ENCODE measurements at places on chromosomes 2 and 18.

DNA sequence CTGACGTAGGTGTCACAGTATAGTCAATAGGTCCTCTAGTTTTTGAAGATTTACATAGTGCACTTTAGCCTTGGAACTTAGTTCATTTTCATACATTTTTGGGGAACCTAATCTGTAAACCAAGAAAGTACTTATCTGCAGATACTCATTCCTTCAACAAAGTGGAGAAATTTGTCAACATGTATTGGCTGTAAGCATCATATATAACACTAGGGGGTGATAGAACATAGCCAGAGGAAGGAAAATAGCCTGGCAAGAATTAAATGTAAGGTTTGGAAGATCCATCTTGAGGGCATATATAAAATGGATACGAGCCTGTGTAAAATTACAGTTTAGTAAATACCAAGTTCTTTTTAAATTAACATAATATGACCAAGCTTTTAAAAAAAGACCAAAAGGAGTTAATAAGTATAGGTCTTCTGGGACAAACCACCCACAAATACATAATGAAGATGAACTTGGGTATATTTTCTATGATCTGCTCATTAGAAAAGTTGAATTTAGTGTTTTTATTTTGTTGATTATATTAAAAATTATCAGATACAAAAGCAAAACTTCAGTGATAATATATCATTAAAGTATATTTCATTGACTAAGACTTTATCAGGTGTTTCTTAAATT is 18.2 kb downstream of the RPL37A start:
- peak; percentile 35 for DNase-seq

DNA sequence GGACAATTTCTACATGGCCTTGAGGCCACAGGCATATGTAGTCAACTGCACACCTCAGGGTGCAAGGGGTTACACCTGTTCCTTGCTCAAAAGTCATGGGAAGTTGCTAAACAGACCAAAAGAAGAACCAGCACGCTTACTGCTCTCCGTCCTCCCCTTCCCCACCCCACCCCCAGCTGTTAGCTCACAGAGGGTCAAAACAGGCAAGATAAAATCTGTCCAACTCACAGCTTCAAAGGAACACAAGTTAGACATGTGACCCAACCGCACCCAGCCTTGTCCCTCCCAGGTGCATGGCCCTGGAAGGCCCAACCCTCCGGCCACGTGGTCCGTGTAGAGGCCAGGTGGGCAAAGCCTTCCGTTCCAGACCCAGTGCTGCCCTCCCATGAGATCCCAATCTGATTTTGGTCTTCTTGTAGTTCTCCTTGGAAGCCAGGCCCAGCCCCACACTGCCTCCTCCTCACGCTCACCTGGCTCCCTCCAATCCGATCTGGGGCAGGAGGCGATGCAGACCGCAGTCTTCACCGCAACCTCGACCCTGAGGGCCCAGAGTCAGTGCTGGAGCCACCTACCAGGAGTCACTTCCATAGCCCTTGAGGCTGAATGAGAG is 14.5 kb upstream of the ASPRV1 start:
- DNase-seq = no peak

- no peak for DNase-seq
Measured at GRCh38 chr18:41378598-41378997, 576.4 kb upstream of the PIK3C3 start.

DNA sequence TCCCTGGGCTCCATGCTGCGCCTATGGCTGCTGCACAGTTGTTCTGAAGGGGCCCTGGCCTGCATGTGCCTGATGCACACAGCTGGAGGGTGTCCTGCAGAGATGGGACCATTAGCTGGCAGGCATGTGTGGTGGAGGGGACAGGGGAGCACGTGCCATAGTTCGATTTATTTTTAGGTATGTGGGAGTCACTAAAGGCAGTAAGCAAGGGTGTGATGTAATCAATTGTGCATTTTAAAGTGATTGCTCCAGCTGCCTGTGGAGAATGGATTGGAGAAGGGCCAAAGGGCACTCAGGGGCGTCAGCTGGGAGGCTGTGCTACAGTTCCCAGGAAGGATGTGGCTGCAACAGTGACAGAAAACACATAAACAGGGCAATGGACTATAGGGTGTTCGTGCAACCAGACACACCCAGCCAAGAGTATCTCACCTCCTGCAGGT is 205.1 kb downstream of the ARL4C start:
- DNase-seq = peak; percentile 75

DNA sequence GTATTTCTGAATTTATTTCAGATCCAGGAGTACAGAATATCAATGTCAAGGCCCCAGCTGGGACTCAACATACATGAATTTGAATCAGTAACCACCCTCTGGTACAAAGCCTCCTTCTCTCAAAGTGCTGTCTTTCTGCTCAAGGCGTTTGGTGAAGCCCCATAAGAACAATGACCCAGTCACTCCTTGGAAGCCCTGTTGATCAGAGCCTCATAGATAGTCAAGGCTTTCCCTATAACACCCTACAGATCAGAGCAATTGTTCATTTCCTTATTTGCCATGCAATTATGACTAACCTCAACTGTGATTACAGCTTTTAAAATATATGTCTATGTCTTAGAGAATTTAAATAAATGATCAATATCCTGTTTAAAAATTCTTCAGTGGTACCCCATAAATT is 159.1 kb upstream of the CREB1 start:
- DNase-seq = no peak

GRCh38 chr2:130901061-130901460 is 64.3 kb downstream of the ARHGEF4 start:
- no peak for DNase-seq

- DNase-seq = no peak
Measured at GRCh38 chr18:45571714-45572113, 43.6 kb upstream of the SLC14A2 start.

- no peak for DNase-seq
Measured at GRCh38 chr2:17059458-17059857, 393.8 kb upstream of the CYRIA start.

GRCh38 chr2:49111006-49111405 is 43.3 kb downstream of the FSHR start:
- DNase-seq = no peak

GRCh38 chr2:217000406-217000805 is 140.5 kb upstream of the TNP1 start:
- DNase-seq = no peak

GRCh38 chr2:974054-974453 is 23.4 kb downstream of the SNTG2 start:
- no peak for DNase-seq

GRCh38 chr2:62672601-62673000 is 32.9 kb upstream of the EHBP1 start:
- no peak for DNase-seq

GRCh38 chr2:197674591-197674990 is 796 bp downstream of the RFTN2 start:
- DNase-seq = no peak

GRCh38 chr2:28377195-28377816 is 15.4 kb upstream of the FOSL2 start:
- no peak for DNase-seq

DNA sequence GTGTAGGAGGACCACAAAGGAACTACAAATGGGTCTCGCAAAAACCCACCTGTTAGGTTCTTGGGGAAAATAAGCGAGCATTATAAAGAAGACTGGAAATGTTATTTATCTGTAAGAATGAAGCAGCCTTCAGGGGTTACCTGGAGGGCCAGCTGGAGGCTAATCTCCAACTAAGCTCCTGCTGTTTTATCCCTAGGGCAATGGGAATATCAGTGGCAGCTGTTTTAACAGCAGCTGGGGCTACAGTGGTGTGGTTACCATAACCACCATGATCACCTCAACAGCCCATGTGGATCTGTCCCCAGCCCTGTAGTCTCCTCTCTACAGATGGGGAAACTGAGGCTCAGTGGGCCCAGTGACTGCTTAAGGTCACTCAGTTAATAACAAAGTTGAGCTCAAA is 108.1 kb downstream of the FTCDNL1 start:
- DNase-seq = no peak

DNA sequence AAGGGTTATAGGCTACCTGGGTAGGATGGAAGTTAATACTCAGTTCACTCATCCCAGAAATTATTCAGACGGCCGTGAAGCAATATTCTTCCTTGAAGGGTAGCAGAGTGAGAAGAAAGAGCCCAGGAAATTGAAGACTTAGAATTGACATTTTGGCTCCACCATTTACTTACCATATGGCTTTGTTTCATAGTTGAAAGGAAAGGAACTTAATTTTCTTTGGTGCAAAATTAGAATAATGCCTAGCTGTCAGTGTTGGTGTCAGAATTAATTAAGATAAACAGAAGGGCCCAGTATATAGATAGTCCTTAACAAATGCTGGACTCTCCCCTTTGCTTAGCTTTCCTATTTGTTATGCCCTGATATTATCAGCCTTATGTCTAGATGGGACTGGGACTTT is 263.2 kb downstream of the KCNJ3 start:
- DNase-seq = no peak

DNA sequence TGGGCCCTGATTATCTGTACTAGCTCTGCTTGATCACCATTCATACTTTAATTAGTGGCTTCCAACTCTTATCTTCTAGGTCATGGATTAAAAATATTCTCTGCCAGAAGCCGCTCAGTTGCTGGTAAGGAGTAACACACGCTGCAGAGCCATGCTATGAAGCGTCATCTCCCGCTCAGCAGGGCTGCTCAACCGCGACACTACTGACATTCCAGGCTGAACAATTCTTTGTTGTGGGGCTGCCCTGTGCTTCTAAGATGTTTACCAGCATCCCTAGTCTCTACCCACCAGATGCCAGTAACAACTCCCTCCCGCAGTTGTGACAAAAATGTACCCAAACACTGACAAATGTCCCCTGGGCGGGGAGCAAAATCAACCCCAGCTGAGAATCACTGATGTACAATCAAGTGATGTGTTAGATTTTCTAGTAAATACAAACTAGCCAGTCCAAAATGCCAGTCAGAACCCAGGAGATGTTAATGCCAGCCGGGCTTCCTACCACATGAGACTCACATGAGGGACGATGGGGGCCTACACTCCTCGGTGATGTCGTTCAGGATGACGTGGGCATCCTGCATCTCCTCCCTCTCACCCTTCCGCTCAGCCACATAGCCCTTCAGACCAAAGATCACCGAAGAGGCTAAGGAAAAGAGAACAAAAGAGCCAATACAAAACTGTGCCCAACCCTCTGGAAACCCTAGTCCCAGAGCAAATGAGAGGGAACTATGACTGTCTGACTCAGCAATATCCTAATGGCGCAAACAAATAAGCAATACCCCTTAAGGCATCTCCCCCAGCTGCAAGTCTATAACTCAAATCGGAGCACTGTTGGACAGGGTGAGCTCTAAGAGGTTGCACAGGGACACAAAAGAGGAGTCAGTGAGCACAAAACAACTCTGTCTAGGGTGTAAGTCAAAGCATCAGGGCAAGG is 15.6 kb downstream of the ILKAP start:
- no peak for DNase-seq

DNA sequence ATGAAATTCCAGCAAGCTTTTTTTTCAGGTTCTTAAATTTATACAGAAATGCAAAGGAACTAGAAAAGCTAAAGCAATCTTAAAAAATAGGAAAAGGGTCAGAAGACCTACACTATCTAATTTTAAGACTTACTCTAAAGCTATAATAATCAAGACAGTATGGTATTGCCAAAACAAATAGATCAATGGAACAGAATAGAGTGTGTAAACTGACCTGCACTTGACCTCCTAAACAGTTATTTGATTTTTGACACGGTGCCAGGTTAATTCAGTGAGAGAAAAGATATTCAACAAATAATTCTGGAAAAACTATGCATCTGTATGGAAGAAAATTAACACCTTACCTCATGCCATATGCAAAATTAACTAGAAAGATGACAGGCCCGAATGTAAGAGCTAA is 73.6 kb downstream of the OLA1 start:
- no peak for DNase-seq

- no peak for DNase-seq
Measured at GRCh38 chr18:77147418-77147852, 14.9 kb upstream of the MBP start.

GRCh38 chr18:62862466-62862865 is 147.1 kb downstream of the PHLPP1 start:
- DNase-seq = no peak

- no peak for DNase-seq
Measured at GRCh38 chr2:108441712-108442111, 7.3 kb upstream of the GCC2 start.

DNA sequence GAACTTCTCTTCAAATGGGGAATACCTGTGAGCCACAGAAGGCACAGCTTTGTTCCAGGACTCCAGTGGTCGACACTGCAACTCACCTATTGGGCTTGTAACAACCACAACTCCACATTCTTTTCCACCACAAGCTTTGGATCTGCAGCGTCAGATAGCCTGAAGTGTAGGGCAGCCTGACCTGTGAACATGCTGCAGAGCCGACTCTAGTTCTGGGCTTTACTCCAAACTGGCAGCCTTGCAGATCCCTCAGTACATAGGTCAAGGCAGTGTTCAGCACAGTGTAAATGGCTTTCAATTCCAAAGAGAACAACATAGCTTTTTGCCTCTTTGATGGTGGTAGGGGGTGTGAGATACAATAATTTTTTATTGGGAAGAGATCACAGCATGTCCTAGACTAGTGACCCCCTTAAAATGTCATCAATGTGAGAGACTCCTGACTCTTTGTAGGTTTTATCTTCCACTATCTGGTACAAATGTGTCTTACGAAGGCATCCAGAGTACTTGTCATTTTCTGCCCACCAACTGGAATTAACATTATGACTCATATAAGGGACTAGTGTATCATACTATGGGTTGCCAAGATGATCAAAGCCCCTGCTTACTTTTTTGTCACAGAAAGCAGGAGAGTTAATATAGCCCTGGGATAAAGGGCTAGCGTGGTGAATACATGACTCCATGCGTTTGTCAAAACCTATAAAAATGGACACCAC is 149.8 kb downstream of the COPS8 start:
- DNase-seq = no peak

DNA sequence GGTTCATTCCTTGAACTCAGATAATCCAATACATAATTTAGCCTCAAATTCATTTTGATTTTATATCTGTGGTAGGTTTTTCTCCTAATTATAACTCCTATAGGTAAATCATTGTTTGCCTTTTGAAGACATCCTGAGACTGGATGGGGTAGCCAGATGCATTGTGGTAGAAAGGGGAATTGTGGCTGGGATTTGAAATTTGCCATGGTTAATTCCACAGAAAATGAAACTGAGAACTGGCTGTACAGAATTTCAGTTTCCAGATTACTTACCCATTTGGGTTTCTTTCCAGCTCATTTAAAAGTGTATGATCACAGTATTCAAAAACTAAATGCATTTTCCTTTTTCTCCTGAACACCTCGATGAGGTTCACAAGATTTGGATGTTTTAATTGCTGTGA is 18.2 kb downstream of the CDKL4 start:
- no peak for DNase-seq

- DNase-seq = no peak
Measured at GRCh38 chr2:17519486-17519885, 1.2 kb upstream of the RAD51AP2 start.

DNA sequence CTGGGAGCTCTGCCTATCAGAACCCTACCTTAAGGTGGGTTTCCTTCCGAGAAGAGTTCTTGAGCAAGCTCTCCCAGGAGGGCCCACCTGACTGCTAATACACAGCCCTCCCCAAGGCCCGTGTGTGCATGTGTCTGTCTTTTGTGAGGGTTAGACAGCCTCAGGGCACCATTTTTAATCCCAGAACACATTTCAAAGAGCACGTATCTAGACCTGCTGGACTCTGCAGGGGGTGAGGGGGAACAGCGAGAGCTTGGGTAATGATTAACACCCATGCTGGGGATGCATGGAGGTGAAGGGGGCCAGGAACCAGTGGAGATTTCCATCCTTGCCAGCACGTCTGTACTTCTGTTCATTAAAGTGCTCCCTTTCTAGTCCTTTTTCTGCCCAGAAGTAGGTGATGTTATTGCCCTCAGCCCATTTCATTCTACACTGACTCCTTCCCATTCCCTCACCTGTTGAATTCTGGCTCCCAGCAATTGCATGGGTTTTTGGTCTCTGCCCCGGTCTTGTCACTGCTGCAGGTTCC is 6.5 kb downstream of the TMEM37 start:
- no peak for DNase-seq

Data from NCI-H1105 (cell line).